ENCODE measurements at places on chromosomes 3 and 15.

- DNase-seq = no peak
Measured at GRCh38 chr3:193190146-193190786, 50.8 kb upstream of the PLAAT1 start.

DNA sequence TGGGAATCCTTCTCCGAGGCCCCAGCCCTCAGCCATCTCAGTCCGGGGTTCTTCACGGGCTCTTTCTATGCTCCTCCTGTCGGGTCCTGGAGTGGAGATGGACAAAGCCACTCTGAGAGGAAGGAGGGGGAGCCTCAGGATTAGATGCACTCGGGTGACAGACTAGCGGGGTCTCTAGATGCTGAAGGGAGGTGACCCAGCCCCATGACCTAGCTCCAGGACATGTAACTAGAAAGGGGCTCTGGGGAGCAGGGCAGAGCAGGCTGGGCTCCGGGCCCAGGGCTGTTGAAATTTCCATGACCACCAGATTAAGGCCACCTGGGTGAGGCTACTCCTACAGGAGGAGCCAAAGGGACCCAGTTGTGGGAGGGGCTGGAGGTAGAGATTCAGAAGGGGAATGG lies 14.8 kb upstream of the SKIC8 start:
- no peak for DNase-seq

GRCh38 chr3:155211940-155212339 lies 81.5 kb downstream of the STRIT1 start:
- DNase-seq = no peak

DNA sequence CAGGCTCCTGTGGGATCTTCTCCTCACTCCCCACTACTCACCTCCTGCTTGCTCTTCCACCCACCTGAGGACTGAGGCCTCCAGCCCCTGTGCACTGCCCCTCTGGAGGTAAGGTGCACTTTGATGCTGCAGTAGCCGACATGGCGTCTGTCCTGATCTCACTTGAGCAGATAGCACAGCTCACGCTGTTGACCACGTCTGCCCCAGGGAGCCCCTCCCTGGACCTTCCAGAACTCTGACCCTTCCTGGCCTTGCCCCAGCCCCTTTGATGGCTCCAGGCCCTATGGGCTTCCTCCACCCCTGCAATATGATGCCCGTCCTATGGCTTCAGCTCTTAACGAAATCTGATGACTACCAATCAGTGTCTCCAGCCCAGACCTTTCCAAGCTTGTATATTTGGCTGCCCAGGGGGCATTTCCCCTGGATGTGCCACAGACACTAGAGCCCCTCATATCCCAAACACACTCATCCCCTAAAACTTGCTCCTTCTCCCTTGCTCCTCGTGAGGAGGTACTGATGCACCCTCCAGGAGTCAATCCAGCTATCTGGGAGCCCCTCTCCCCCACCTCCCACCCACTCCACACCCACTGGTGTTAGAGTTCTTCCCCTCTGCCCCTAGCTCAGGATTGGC lies 27.1 kb downstream of the KY start:
- no peak for DNase-seq

- DNase-seq = no peak
Measured at GRCh38 chr3:186466391-186466974, 77.7 kb downstream of the CRYGS start.

GRCh38 chr15:92839696-92840095 lies 60.4 kb upstream of the CHD2 start:
- no peak for DNase-seq

GRCh38 chr3:188432802-188433520 lies 279.0 kb downstream of the LPP start:
- DNase-seq = no peak

DNA sequence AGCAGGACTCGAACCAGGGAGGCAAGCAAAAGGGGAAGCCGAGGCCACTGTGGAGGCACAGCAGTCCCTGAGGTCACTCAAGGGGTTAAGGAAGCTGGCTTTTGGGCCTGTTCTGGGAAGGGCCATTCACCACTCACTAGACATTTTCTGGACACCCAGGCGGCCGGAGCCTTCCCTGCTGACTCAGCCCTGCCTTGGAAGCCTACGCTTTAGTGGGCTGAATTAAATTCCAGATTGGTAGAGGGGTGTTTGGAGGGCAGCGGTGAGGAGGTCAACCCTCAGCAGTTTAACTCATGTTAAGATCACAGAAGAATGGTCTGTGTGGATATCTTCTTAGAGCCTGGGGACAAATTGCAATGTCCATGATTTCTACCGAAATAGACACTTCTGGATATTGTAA lies 152.8 kb downstream of the GABRG3 start:
- no peak for DNase-seq
